EL (cell line): ENCODE measurements at places on chromosomes 5 and 9.

DNA sequence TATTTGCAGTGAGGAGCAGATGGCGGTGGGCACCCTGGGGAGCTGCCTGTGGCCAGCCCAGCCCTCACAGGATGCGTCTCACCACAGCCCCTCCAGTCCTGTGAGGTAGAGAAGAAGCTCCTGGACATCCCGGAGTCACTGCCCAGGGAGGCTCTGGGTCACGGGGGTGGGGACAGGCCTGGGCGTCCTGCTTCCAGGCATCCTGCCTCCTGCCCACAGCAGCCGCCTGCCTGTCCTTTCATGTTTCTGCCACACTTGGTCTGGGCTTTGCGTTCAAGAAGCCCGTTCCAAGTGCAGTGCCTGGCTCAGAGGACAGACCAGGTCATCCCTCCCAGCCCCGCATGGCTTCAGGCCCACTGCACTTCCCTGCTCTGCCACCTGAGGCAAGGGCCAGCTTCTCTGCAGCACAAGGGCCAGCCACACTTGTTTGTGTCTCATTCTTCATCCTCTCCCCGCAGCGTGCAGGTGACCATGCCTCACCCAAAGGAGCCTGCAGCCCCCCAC lies 38.2 kb downstream of the ZDHHC11B start:
- DNase-seq: no peak

DNA sequence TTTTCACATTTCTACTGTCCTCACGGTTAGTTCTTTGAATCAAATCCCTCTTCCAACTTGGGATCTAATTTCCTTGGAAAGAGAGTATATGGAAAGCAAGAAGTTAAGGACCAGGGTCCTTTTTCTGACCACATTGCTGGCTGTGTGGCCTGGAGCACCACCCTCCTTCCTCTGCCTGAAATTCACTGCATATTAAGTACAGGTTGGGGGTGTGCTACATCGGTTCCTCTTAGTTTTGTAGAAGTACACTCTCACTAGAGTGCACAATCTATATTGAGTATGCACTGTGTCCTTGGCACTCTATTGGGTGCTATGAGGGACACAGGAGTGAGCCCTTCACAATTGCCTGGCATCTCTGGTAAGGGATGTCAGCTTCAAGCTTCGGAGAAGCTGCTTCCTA lies 53.8 kb upstream of the KLF9 start:
- DNase-seq: no peak

DNA sequence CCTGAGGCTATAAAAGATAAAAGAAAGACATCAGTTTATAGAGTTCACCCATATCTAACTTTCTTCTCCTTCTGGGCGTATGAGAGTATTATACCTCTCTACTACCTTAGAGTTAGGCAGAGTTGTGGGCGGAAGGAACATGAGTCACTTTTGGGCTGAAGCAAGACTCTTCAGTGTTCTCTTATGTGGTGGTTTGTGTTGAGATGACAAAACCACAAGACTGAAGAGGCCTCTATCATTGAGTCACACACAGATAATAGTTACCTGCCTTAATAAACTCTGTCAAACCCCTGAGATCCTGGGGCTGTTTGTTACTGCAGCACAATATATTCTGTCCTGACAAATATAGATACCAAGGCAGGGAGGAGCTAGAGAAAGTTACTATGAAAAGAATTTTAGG lies 184.2 kb downstream of the EFNA5 start:
- DNase-seq: peak; percentile 49

GRCh38 chr9:127570533-127571111 lies 41.5 kb upstream of the STXBP1 start:
- no peak for DNase-seq

DNA sequence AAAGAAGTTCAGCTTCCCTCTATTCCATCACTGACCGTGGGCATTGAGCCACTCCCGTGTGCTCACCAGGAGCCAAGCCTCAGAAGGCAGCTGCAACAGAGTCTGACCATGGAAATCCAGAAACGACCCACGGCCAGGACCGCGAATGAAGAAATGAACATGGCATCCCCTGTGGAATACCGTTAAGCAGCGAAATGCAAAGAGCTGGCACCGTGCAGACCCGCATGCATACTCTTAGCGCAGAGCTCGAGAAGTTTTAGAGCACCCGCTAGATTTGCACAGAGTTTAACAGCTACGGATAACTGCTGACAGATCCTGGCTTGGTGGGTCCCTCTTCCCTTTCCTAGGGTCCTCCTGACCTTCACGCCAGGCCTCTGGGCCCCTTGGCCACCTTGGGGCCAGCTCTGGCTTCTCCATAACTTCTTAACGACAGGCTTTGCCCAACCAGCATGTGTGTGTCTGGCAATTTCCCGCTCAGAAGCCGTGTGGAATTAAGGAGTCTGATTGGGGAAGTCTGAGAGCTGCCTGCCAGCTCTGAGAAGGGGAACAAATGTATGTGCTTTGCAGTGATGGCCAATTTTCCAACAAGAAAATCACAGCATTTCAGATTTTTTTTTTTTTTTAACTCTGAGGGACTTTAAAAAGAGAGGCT lies 75.3 kb upstream of the COL5A1 start:
- no peak for DNase-seq

DNA sequence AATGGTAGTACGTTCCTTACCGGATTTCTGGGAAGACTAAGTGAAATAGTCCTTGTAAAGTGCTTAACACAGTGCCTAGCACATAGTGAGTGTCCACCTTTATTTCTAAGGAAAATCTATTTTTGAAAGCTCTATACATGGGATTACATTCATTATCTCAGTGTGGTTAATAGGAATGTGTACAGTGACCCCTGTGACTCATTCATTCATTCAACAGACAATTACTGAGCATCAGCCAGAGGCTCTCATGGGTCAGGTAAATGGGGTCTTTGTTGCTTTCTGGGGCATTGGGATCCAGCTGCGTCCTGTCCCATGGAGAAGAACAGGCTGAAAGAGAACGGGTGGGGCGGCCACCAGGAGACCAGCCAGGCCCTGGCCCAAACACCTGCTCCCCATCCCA lies 226.2 kb upstream of the TBC1D2 start:
- DNase-seq: peak; percentile 63

DNA sequence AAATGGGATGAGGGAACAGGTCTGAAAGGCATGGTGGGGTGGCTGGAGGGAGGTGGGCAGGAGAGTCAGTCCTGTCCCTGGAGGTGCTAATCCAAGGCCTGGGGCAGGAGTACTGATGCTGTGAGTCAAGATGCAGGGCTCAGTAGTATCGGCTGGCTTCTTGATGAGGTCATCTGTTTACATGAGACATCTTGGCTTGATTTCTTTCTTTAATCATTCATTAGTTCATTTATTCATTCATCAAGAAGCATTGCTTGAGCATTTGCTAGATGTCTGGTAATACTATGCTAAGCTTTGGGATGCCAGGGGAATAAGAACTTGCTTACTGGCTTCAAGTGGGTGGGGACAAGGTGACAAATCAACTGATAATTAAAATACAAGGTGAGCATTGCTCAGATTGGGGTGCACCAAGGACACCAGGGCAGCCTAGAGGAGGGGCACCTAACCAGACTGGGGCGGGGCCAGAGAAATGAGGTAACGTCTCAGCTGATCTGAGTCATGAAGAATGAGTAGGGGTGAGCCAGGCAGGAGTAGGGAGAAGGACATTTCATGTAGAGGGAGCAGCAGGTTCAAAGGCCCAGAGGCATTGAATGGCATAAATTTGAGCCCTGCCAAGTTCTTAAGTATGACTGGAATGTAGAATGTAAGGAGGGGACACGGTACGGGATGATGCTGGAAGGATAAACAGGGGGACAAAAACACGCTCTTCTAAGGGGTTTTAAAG lies 88.8 kb downstream of the EGFLAM start:
- DNase-seq: peak; percentile 50

DNA sequence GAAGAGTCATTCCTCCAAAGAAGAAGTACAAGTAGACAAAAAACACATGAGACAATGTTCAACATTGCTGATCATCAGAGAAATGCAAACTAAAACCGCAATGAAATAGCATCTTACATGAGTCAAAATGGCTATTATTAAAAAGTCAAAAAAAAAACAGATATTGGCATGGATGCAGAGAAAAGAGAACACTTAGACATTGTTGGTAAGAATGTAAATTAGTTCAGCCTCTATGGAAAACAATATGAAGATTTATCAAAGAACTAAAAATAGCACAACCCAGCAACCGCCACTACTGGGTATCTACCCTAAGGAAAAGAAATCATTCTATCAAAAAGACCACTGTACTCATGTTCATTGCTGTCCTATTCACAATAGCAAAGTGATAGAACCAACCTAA lies 157.5 kb downstream of the CHSY3 start:
- DNase-seq: no peak

- peak; percentile 13 for DNase-seq
These were observed 3.3 kb upstream of the LSM11 start for GRCh38 chr5:157740229-157740610.
